ENCODE measurements at places on chromosomes 4 and X.

- DNase-seq, result no peak
Measured at GRCh38 chr4:42489095-42489494, 91.8 kb downstream of the SHISA3 start.

GRCh38 chr4:52106660-52107059 is 55.6 kb downstream of the SPATA18 start:
- no peak for DNase-seq

DNA sequence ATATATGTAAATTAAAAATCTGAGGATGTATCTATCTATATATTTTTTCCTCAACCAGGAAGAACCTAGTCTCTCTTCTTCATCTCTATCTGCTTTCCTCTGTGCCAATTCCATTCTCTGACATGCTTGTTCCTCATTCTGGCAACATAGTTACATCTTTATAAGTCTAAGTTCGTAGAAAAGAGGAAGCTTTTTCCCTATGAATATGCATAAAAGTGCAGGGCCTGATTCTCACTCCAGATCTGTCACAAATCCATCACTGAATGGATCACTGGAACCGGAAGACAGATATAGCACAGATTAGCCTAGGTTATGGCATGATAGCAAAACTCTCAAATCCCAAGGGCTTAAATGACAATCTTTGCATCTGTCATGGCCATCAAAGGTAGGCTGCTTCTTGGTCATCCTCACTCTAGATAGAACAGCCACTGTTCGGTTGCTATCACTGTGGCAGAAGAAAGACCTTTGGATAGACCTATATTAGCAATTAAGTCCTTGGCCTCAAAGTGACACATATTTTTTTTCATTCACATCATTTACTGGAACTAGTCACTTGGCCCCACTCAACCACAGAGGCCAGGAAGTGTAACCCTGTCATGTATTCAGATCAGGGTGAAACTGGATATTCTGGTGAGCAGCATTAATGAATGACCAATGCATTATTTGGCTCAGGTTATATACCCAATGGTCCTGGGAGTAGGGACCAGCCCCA is 22.2 kb downstream of the DTHD1 start:
- DNase-seq, result no peak

DNA sequence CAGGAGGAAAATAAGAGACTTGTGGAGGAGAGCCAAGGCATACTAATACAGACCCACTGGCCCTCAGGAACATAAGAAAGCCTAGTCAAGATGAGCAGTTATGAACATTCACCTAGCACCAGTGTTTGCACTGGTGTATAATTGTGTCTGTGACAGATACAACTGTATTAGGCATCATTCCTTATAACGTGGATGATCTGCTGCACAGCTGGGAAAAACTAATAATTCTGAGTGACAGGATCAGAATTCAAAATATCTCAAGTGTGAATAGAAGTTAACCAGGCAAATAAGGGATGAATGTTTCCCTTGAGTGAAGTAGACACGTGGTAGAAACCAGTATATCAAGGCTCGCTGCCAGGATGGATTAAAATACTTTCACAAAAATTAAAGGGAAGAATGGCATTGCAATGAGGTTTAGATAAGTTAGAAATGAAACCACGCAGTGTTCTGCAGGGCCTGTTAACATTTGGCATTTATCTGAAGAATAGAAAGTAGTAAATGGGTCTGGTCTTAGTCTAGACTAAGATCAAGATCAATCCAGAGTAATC is 325.9 kb downstream of the EPHA5 start:
- no peak for DNase-seq

DNA sequence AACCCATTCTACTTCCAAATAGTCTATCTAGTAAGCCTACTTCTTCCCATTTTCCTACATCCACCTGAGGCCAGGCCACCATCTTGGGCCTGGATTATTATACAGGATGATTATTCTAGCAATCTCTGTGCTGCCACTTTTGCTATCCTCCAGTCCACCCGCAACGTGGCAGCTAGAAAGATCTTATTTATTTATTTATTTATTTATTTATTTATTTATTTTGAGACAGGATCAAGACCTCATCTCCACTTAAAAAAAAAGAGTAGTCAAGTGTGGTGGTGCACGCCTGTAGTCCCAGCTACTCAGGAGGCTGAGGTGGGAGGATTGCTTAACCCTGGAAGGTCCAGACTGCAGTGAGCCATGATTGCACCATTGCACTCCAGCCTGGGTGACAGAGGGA is 15.2 kb upstream of the BCOR start:
- DNase-seq, result no peak

DNA sequence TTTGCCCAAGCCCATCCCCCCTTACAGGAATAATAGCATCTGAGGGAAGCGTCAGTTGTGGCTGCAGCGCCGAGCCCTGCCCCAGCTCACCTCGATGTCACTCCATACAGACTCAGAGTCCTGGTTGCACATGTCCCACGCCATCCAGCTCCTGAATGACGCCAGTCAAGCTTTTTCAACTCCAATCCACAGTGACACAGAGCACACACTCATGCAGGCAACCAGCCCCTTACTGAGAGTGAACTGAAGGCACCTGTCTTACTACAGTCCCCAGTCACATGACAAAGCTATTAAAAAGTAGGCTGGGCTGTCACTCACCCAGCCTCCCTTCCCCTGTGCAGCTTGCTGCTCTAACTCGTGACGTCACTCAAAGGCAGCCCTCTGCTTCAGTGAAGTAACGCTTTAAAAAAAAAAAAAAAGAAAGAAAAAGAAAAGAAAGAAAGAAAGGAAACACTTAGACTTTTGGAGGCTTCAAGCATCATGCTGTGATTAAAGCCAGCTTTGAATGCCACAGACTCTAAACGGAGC is at the start of gene PPARGC1A:
PPARGC1A (minus strand) TSS at position 234 of the 528 bp plus-strand sequence; CDS start at position 144, 90 bp downstream.
- DNase-seq, result peak; percentile 77

DNA sequence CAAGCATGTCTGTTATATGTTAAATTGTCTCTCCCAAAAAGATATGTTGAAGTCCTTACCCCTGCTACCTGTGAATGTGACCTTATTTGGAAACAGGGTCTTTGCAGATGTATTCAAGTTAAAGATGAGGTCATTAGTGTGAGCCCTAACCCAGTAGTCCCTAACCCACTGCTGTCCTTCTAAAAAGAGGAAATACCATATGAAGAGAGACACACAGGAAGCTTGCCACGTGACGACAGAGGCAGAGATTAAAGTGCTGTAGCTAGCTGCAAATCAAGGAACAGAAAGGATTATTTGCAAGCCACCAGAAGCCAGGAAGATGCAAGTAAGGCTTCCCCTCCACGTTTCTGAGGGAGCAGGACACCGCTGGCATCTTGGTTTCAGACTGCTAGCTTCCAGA is 150.1 kb downstream of the HNRNPD start:
- no peak for DNase-seq

- DNase-seq, result peak; percentile 45
Measured at GRCh38 chr4:37767546-37767945, 58.9 kb upstream of the PGM2 start.

GRCh38 chrX:94633237-94633636 is 959.2 kb downstream of the FAM133A start:
- DNase-seq, result no peak

DNA sequence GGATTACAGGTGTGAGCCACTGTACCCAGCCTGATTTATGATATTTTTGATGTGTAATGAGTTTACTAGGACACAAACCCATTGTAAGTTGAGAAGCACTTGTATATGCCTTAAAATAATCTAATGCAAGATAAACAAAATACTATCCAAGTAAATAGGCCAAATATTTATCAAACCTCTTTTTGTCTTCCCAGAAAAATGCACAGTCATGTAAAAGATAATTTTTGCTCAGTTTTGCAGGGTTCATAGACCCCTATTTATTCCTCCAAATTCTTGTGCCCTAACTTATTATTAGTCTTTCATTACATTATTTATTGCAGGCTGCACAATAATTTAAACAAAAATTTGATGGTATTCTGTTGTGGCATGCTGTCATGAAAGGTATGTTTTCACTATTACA is 1290.7 kb downstream of the STIM2 start:
- DNase-seq, result no peak

- no peak for DNase-seq
Measured at GRCh38 chrX:27998666-27999065, 17.4 kb upstream of the DCAF8L1 start.

DNA sequence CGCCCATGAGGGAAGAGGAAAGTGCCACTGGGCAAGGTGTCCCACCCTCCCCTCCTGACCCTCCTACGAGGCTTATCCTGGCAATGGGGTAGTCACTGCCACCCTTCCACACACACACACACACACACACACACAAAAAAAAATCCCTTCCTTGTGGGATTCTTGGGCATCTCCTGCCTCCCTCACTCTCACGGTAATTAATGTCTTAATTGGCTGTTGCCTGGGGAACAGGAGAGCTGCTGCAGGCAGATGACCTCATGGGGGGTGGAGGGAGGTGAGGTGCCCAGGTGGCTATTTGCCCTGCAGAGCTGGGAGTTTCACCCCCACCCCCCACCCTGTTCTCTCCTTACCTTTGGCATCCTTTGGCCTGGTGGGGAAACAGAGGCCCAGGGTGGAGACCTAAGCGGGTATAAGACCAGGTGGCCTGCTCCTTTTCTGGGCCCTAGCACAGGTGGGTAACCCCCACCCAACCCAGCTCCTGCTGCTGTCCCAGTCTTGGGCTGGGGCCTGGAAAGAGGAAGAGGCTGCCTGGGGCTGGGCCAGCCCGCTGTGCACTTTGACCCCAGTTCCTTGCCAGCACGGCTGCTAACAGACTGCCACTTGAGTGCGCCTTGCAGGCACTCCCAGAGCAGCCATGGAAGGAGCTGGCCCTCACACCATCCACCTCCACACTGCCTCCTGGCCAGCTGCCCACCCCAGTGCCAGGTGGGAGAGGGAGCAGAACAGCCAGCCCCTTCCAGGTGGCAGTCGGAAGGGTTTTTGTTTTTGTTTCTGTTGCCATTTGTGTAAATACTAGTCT is 12.6 kb downstream of the EFNB1 start:
- peak; percentile 38 for DNase-seq

DNA sequence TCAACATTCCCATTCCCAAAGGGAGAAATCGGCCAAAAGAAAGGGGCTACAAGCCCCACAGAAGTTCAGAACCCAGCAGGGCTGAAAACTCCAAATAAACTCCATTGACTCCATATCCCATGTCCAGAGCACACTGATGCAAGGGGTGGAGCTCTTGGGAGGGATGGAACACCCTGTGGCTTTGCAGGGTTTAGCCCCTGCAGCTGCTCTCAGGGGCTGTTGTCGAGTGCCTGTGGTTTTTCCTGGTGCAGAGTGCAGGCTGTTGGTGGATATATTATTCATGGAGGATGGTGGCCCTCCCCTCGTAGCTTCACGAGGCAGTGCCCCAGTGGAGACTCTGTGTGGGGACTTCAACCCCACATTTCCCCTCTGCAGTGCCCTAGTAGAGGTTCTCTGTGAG is 53.7 kb downstream of the PDGFRA start:
- DNase-seq, result no peak

DNA sequence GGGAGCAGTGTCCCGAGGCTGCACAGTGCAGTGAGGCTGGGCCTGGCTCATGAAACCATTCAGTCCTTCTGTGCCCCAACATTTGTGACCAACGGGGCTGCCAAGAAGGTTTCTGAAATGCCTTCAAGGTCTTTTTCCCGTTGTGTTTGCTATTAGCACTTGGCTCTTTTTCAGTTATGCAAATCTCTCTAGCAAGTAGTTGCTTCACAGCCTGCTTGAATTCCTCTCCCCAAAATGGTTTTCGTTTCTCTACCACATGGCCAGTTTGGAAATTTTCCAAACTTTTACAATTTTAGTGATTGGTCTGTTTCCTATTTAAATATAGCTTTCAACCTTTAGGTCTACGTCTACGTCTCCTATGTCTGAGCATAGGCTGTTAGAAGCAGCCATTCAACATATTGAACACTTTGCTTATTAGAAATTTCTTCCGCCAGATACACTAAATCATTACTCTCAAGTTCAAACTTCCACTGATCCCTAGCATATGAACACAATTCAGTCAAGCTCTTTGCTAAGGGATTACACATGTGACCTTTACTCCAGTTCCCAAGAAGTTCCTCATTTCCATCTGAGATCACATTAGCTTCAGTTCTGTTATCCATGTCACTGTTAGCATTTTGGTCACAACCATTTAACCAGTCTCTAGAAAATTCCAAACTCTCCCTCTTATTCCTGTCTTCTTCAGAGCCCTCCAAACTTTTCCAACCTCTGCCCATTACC is 901.8 kb downstream of the GLUD2 start:
- DNase-seq, result no peak

- no peak for DNase-seq
Measured at GRCh38 chrX:21926527-21927278, 13.8 kb upstream of the SMS start.

GRCh38 chrX:23819385-23820234 is 36.6 kb downstream of the SAT1 start:
- DNase-seq, result no peak

DNA sequence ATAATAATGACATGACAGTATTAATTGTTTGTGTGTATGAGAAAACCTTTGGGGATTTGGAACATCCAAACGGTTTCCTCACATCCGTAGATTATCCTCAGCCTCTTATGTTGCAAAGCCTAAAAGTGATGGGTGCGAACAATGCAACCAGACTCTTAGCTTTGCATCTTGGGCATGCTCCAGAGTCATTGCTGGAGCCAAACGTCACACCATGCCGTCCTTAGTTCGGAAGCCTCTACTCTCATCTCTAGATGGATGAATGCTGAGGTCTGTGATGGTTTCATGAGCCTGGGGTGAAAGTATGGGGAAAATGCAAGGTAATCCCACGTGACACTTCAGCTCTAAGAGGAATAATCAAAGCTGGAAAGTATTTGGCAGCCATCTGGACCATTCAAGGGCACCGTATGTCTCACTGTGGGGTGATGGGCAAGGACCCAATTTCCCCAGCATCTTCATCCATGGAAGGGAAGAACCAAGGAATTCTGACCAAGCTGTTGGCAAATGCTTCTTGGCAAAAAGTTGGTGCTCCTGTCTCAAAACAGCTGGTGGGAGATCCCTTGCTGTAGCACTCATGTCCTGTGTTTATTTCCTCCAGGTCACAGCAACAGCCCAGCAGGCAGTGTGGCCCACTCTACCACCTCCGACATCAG is 6.3 kb upstream of the RTL5 start:
- DNase-seq, result no peak

GRCh38 chr4:168531305-168531704 is 34.5 kb downstream of the PALLD start:
- DNase-seq, result no peak

DNA sequence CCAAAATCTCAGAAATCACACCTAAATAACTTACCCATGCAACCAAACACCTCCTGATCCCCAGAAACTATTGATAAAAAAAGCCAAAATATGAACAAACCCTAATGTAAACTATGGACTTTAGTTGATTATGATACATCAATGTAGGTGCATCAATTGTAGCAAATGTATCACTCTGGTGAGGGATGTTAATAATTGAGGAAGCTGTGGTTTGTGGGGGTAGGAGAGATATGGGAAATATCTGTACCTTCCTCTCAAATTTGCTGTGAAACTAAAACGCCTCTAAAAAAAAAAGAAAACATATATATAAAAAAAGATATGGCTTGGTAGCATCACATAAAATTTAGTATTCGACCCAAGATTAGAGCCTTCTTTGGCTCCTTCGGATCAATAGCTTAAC is 144.3 kb upstream of the CPEB2 start:
- no peak for DNase-seq

- no peak for DNase-seq
Measured at GRCh38 chr4:127134490-127134889, 498.3 kb upstream of the INTU start.

- no peak for DNase-seq
Measured at GRCh38 chrX:123487669-123488068, 245.2 kb downstream of the THOC2 start.
